ENCODE measurements at places on chromosomes 12 and 14.

- H3K27ac ChIP-seq: no peak overlapping the region
- peak overlapping the region; percentile 80 for H3K4me3 ChIP-seq
- H3K36me3 ChIP-seq: peaks cover 15% of the 10 kb centered on the region
- no peak for DNase-seq
These were observed 507 bp upstream of the FKBP4 start for GRCh38 chr12:2794191-2794735.

GRCh38 chr12:20868277-20868676, 57.8 kb downstream of the SLCO1B3 start:
- H3K4me3 ChIP-seq: no peak overlapping the region
- no peak overlapping the region for H3K27ac ChIP-seq
- DNase-seq: no peak
- no peaks in the 10 kb centered on the region for H3K36me3 ChIP-seq
- H3K27me3 ChIP-seq: no peaks in the 10 kb centered on the region
- H3K4me1 ChIP-seq: no peaks in the 10 kb centered on the region

DNA sequence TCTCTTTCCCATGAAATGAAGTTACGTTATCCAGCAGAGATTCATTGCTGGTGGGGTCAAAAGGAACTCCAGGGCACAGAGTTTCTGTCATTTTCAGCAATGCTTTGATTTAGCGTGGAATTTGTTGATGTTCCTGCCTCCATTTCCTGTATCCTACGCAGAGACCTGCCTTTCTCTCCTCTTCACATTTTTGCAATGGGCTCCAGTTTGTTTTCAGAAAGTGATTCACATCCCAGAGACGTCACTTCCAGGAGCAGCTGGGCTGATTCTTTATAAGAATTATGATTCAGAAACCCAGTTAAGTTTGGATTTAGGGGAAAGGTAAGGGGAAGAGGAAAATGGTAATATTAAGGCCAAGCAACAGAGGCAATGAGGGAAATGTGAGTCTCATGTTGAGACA, 11.6 kb downstream of the RNASE10 start:
- no peak overlapping the region for H3K4me3 ChIP-seq
- H3K27me3 ChIP-seq: peaks cover 14% of the 10 kb centered on the region
- H3K36me3 ChIP-seq: no peaks in the 10 kb centered on the region
- H3K4me1 ChIP-seq: no peaks in the 10 kb centered on the region

- peaks cover 19% of the 10 kb centered on the region for H3K36me3 ChIP-seq
- H3K4me1 ChIP-seq: peaks cover 50% of the 10 kb centered on the region
- H3K27me3 ChIP-seq: no peaks in the 10 kb centered on the region
- peak overlapping the region; percentile 85 for H3K27ac ChIP-seq
- peak; percentile 82 for DNase-seq
These were observed 796 bp downstream of the YAF2 start for GRCh38 chr12:42237052-42237852.

GRCh38 chr12:28223858-28224257, 33.6 kb downstream of the CCDC91 start:
- H3K27me3 ChIP-seq: no peaks in the 10 kb centered on the region
- H3K27ac ChIP-seq: no peak overlapping the region
- peaks cover 41% of the 10 kb centered on the region for H3K4me1 ChIP-seq

DNA sequence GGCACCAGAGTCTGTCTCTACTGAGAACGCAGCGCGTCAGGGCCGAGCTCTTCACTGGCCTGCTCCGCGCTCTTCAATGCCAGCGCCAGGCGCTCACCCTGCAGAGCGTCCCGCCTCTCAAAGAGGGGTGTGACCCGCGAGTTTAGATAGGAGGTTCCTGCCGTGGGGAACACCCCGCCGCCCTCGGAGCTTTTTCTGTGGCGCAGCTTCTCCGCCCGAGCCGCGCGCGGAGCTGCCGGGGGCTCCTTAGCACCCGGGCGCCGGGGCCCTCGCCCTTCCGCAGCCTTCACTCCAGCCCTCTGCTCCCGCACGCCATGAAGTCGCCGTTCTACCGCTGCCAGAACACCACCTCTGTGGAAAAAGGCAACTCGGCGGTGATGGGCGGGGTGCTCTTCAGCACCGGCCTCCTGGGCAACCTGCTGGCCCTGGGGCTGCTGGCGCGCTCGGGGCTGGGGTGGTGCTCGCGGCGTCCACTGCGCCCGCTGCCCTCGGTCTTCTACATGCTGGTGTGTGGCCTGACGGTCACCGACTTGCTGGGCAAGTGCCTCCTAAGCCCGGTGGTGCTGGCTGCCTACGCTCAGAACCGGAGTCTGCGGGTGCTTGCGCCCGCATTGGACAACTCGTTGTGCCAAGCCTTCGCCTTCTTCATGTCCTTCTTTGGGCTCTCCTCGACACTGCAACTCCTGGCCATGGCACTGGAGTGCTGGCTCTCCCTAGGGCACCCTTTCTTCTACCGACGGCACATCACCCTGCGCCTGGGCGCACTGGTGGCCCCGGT, at the start of gene PTGDR:
Gene PTGDR (plus strand): TSS at position 198 of the 778 bp plus-strand sequence. CDS start 117 bp downstream, at position 315.
- H3K36me3 ChIP-seq: peaks cover 11% of the 10 kb centered on the region
- DNase-seq: peak; percentile 60
- H3K4me1 ChIP-seq: peaks cover 47% of the 10 kb centered on the region
- no peak within 1 kb of the TSS for H3K27ac ChIP-seq
- H3K4me3 ChIP-seq: peak within 1 kb of the TSS; percentile 83

DNA sequence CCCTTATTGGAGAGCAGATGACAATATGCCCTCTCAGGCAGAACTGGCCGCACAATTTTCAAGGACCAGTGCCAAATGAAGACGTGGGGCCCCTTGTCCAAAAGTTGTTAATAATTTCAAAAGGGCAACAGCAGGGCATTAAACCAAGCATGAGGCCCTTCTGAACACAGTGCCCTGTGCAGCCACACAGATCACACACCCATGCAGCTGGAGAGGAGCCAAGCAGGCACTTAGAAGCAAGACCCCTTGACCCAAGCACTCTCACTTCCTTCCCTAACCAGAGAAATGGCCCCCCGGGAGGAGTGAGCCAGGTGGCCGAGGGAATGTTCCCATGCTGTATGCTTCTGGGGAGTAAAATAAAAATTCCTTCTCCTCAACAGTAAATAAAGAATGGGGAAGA, 114.0 kb upstream of the TMPO start:
- H3K4me3 ChIP-seq: no peak overlapping the region
- H3K36me3 ChIP-seq: no peaks in the 10 kb centered on the region
- H3K27me3 ChIP-seq: peaks cover 4% of the 10 kb centered on the region
- no peak overlapping the region for H3K27ac ChIP-seq

DNA sequence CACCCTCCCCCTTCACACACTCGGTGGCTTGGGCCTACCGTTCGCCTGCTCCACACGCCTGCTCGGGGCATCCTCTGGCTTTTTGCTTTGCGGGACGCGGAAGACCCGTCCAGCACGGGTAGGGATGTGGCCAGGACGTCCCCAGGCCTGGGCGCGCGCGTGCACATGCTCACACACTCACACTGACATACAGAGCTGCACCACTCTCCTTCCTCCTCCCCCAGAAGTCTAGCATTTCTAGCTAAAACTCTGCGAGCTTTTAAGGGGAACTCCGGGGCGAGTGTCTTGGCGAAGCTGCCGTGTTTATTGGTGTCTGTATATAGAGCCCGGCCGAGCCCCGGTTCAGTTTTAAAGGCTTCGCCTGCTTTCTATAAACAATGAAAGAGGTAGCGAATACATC, 5.0 kb downstream of the TBX5 start:
- H3K36me3 ChIP-seq: peaks cover 3% of the 10 kb centered on the region
- H3K4me3 ChIP-seq: no peak overlapping the region
- no peak overlapping the region for H3K27ac ChIP-seq
- no peak for DNase-seq
- H3K4me1 ChIP-seq: no peaks in the 10 kb centered on the region

- H3K36me3 ChIP-seq: peaks cover 44% of the 10 kb centered on the region
- DNase-seq: peak; percentile 41
- H3K27me3 ChIP-seq: peaks cover 20% of the 10 kb centered on the region
- peaks cover 65% of the 10 kb centered on the region for H3K4me1 ChIP-seq
These were observed 2.2 kb downstream of the DACT1 start for GRCh38 chr14:58639842-58640484.

GRCh38 chr14:29799464-29800095, 128.1 kb downstream of the PRKD1 start:
- no peaks in the 10 kb centered on the region for H3K36me3 ChIP-seq
- DNase-seq: no peak
- H3K4me3 ChIP-seq: no peak overlapping the region

DNA sequence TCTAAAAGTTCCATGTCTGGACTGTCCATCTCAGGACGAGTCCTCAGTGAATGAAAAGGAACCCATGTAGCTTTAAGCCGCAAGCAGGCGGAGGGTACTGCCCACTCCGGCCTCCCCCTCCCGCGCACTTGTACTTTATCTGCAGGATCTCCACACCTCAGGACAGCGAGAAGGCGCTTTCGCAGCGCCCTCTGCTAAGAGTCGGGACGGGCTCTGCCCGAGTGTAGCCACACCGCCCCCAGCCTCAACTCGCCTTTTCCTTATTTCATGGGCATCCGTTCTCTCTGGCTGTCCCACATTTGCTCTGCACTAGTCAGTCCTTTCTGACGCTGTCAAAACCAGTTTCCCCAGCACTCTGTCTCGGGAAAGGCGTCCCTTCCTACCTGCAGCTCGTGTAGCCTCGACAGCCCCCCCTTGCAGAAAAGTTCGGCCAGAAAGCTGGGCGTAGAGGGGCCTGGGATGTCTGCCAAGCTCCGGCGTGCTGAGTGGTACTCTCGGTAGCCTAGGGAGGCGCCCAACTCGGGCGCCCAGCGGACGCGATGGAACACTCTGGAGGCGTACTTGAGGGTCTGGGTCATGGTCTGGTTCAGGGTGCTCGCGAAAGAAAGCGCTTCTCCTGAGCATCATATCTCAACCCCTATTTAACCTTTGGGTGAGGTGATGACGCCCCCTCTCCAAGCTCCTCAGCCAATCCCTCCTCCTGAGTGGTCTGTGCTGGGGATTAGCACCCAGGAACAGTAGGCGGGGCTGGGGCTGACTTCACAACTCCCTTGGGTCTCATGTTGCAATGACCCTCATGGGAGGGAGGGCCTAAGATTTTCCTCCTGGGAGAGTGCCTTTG, at the start of gene CYP27B1:
Gene CYP27B1 (minus strand): TSS at position 615 of the 841 bp plus-strand sequence. CDS start 37 bp downstream, at position 578.
- no peak within 1 kb of the TSS for H3K27ac ChIP-seq
- H3K4me1 ChIP-seq: peaks cover 48% of the 10 kb centered on the region
- H3K27me3 ChIP-seq: peaks cover 48% of the 10 kb centered on the region
- DNase-seq: peak; percentile 29

- peak overlapping the region; percentile 95 for H3K27ac ChIP-seq
- H3K36me3 ChIP-seq: peaks cover 22% of the 10 kb centered on the region
- peaks cover 17% of the 10 kb centered on the region for H3K4me1 ChIP-seq
- peak; percentile 32 for DNase-seq
These were observed 152.5 kb upstream of the BTG1 start for GRCh38 chr12:92297932-92298696.

GRCh38 chr12:125873016-125873415, 807.8 kb downstream of the AACS start:
- H3K4me1 ChIP-seq: no peaks in the 10 kb centered on the region
- no peak overlapping the region for H3K27ac ChIP-seq
- no peak for DNase-seq
- H3K36me3 ChIP-seq: no peaks in the 10 kb centered on the region
- H3K4me3 ChIP-seq: no peak overlapping the region

DNA sequence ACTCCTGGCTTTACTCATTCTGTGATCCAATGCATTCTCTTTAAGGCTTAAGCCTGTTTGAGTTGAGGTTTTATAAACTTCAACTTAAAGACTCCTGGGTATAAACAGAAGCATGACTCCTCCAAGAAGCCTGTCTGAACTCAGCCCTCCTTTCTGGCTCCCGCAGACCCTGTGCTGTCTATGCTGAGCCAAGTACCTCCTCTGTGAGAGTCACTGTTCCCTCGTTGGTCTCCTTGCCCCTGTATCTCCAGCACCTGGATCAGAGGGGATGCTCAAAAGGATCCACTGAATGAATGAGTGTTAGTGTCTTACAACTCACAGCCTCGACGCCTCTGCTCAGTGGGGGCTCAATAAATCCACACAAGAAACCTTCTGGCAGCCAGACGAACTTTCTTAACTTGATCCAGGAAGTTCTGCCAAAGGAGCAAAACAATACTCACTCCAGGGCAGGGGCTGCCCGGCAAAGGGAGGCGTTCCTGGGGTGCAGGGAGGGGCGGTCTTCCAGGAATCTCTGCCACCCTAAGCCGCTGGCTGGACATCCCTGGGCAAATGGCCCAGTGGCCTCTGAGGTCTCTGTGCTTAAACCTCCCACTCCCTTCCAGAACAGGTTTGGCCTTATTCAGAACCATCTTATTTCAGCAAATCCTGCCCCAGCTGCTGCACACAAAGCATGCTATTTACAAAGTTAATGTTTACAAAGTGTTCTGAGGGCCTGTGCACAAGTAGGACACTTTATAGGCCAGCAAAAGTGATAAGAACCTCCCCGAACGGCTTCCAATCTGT, 32.9 kb downstream of the MAP1LC3B2 start:
- H3K27ac ChIP-seq: peak overlapping the region; percentile 16
- H3K36me3 ChIP-seq: peaks cover 15% of the 10 kb centered on the region
- H3K27me3 ChIP-seq: peaks cover 26% of the 10 kb centered on the region
- no peak overlapping the region for H3K4me3 ChIP-seq
- DNase-seq: no peak
- peaks cover 43% of the 10 kb centered on the region for H3K4me1 ChIP-seq

DNA sequence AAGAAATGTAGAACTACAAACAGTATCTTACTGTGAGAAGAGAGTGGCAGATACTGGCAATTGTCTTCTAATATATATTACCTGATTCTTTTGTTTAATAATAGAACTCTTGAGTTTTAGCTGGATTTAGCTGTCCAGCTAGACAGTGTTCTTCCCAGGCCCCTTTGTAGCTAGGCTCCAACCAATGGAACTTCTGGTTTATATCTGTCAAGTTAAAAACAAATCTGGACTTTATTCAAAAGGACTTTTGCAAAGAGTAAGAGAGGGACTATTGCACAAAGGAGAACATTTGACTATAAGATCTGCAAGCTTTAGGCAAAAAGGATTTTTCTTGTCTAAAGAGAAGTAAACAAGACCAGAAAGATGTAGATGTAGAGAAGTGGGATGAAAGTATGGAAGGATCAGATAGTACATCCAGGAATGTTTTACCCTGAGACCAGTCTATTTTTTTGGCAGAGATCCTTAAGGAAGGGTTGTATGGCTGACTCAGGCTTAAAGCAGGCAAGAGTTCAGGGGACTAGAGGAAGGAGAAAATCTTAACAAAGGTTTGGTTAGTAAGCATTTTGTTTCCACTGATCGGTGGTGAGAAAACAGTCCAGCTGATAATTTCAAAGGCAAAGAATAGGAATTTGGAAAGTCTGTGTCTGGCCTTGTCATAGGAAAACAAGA, 111.1 kb upstream of the PLEKHA5 start:
- H3K4me3 ChIP-seq: no peak overlapping the region
- H3K27ac ChIP-seq: no peak overlapping the region
- DNase-seq: no peak
- no peaks in the 10 kb centered on the region for H3K4me1 ChIP-seq

DNA sequence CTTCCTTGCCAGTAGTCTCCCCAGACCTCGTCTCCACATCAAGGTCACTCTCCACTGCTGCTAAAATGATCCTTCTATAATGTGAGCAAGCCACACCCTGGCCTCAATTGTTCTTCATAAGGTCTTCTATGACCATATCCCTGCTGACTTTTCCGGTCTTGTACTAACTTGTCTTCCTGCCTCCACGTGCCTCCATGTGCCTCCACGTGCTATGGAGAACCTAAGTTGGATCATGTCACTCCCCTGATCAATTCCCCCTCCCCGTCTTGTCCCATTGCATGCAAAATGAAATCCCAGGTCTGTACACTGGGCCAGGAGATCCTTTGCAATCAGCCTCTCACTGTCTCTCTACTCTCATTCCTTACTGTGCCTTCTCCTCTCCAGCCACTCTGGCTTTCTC, 110.6 kb downstream of the TTC8 start:
- no peaks in the 10 kb centered on the region for H3K4me1 ChIP-seq
- H3K27ac ChIP-seq: no peak overlapping the region
- H3K27me3 ChIP-seq: no peaks in the 10 kb centered on the region
- H3K36me3 ChIP-seq: no peaks in the 10 kb centered on the region
- no peak overlapping the region for H3K4me3 ChIP-seq

Measured in activated naive CD4-positive, alpha-beta T cell treated with anti-CD3 and anti-CD28 coated beads, Interleukin-2, amount 10 ng/mL, durations not matched to agents 7 days and 5 days (primary cell).